ENCODE measurements at places on chromosomes 1 and 21.

- DNase-seq: no peak
Measured at GRCh38 chr1:64186898-64187280, 16.5 kb upstream of the UBE2U start.

DNA sequence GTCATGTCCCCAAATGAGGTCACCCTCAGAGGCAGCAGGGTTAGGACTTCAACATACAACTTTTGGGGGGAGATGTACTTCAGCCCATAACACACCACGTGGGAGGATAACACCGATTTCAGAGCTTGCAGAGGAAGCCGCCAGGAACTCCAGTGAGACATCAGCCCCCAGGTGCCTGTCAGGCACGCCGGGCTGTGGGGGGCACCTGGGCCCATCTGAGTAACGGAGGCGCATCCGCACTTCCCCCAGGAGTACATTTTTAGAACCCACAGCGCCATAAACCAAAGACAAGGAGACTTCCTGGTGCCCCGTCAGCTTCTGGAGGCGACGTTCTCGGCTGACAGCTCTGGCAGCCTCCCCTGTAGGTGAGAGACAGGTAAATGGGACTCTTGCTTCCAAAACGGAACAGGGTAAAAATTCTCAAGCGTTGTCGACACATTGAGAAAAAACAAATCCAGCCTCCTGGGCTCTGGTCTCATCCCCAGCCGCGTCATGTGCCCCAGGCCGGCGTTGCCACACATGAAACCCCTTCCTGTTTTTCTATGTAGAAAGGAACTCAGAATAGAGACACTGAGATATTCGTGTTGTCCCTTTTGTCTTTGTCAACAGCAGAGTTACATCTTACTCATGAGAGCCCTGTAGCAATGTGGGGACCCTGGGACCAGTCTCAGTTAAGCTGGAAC, 93.3 kb downstream of the PDE9A start:
- peak; percentile 8 for DNase-seq

DNA sequence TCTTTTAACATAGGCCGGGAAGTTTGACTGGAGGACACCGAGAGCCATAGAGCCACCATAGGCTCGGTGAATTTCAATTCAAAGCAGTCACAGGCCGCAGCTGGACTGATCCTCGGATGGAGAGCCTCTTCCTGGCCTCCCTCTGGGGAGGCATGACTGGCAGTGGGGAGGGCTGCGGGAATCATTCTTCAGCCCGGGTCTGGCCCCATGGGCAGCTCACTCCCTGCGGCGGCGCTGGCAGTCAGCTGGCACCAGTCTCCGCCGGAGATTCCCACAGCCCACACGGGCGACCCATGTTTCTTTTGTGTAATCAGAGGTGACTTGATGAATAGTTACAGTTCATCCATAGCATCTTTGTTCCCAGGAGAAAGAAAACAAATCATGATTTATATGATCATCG, 10.6 kb downstream of the ESPN start:
- DNase-seq: no peak

DNA sequence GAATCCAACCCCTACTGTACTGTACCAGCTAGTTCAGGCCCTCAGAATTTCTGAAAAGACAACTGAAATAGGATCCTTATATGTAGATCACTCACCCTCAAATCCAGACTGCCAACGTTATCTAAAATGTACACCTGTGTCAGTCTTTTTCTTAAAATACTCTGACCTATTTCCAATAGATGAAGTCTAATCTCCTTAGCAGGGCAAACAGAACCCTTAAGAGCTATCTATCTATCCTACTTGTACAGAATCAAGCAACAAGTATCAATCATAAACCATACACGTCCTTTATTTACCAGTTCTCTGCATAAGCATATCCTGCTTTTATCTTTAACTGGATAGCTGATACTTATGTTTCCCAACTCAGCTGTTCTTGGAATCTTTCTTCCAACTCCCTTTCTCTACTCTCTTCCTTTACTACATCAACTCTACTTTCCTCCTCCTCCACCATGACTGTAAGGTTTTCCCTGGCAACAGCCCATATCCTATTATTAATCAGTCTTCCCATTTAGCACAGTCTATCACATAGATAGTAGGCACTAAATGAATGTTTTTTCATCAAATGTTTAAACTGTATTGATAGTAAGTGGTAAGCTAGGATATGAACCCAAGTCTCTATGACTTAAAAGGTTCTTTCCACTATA, 2.8 kb downstream of the LRIF1 start:
- no peak for DNase-seq

DNA sequence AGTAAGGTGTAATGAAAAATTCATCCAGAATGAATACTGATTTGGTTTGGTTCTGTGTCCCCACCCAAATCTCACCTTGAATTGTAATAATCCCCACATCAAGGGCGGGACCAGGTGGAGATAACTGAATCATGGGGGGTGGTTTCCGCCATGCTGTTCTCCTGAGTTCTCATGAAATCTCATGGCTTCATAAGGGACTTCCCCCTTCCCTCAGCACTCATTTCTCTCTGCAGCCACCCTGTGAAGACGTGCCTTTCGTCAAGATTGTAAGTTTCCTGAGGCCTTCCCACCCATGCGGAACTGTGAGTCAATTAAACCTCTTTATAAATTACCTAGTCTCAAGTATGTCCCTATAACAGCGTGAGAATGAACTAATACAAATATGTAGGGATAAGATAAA, 5.5 kb upstream of the SYNJ1 start:
- DNase-seq: no peak

DNA sequence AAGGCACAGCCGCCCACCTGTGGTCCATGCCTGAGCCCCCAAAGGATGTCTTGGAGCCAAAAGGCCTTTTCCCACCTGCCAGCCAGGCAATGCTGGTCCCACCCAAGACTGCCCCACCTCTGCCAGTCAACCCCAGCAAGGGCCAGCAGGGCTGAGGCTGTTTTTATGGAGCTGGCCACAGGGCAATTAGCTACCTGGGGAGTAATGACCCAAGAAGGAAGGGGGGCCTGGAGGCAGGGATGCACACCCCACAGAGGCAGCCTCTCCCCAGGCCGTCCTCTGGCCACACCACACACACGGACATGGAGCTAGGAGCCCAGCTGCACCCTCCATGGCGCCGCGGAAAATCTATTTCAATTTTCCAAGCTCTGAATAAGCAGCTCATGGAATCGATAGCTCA, 27.2 kb downstream of the CHD5 start:
- DNase-seq: no peak

GRCh38 chr21:30958741-30959140, 77.4 kb upstream of the KRTAP11-1 start:
- DNase-seq: no peak

- no peak for DNase-seq
Measured at GRCh38 chr1:170284512-170284911, 138.8 kb downstream of the NTMT2 start.

- DNase-seq: no peak
Measured at GRCh38 chr21:32539378-32539777, 45.9 kb downstream of the TCP10L start.

GRCh38 chr1:30749691-30750583, 7.6 kb downstream of the LAPTM5 start:
- DNase-seq: no peak

- no peak for DNase-seq
Measured at GRCh38 chr21:33869873-33870272, 45.7 kb downstream of the ATP5PO start.
